ENCODE measurements at places on chromosomes 16 and 17.

GRCh38 chr17:16181581-16181980 lies 33.8 kb downstream of the NCOR1 start:
- no peak for DNase-seq

- no peak for DNase-seq
These were observed 21.4 kb downstream of the WSB1 start for GRCh38 chr17:27315322-27315721.

GRCh38 chr17:12402963-12403622 lies 262.6 kb upstream of the MYOCD start:
- DNase-seq = no peak

- no peak for DNase-seq
These were observed 3.2 kb upstream of the ARL6IP1 start for GRCh38 chr16:18804540-18804939.

- no peak for DNase-seq
These were observed 9.6 kb downstream of the SDK2 start for GRCh38 chr17:73634629-73635028.

GRCh38 chr16:31467858-31468257 lies 4.1 kb upstream of the TGFB1I1 start:
- DNase-seq = no peak

- DNase-seq = no peak
These were observed 46.9 kb upstream of the TMEM132E start for GRCh38 chr17:34532281-34533065.

GRCh38 chr17:68288375-68288774 lies 2.6 kb downstream of the SLC16A6 start:
- no peak for DNase-seq

- no peak for DNase-seq
These were observed 92.5 kb upstream of the RBL2 start for GRCh38 chr16:53341792-53342191.

- DNase-seq = no peak
These were observed 10.4 kb downstream of the CPPED1 start for GRCh38 chr16:12793120-12793864.

All from glutamatergic neuron (in vitro differentiated cells).